ENCODE measurements at places on chromosomes 3 and 15. TPM values are rescaled to one million over a fixed set of nuclear protein-coding genes. Genes with fewer than 3 reads are reported as not detected.

Gene MKRN3
- 0.29 TPM for total RNA-seq

Gene OR5K3
- total RNA-seq: not detected

Gene CMTM8
- total RNA-seq: 4.7 TPM

Gene GPD1L
- total RNA-seq: 46.2 TPM

Gene CISH
- 5.6 TPM for total RNA-seq

Gene CSTA
- not detected for total RNA-seq

DNA sequence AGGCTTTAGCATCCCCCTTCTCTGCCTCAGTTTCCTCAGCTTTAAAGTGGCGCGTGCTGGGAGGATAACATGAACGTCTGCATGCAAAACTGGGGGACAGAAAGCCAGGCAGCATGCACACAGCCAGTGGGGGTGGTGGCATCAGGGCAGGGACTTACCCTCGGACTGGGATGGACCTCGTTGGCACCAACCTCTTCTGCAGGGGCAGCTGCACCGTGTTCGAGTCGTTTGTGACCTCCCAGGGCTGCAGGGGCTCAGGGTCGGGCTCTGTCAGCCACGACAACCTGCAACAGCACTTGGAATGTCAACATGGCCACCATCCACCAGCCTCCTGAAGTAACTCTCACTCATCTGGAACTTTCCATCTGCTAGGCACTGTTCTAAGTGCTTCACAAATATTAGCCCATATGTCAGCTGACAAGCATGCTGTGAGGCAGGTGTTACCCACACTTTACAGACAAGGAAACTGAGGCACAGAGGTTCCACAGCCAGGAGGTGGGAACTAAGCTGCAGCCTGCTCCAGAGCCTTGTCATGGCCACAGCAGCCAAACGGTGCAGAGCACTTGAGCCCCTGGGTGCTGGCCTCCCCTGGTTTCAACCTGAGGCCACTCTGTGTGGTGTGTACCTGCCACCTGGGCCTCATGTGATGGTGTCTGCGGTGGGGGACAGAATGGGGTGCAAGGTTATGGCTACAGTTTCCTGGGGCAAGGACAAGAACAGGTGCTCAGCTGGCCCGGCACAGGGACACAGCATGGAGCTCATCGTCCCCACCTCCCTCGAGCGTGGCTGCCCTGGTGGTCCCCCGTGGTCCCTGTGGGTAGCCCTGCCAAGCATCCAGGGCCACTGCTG, 6.7 kb downstream of the C3orf22 start:
- no peaks in the 10 kb centered on the region for H3K4me1 ChIP-seq
- H3K36me3 ChIP-seq: no peaks in the 10 kb centered on the region
- peak; percentile 4 for DNase-seq

GRCh38 chr3:154334973-154335420, 10.7 kb upstream of the DHX36 start:
- H3K4me3 ChIP-seq: no peak overlapping the region
- H3K36me3 ChIP-seq: no peaks in the 10 kb centered on the region
- no peak overlapping the region for H3K27ac ChIP-seq
- DNase-seq: no peak
- H3K4me1 ChIP-seq: no peaks in the 10 kb centered on the region
- no peaks in the 10 kb centered on the region for H3K27me3 ChIP-seq

GRCh38 chr15:82663186-82663600, 16.0 kb upstream of the CPEB1 start:
- H3K4me1 ChIP-seq: no peaks in the 10 kb centered on the region
- no peaks in the 10 kb centered on the region for H3K36me3 ChIP-seq
- no peaks in the 10 kb centered on the region for H3K27me3 ChIP-seq
- H3K4me3 ChIP-seq: no peak overlapping the region

DNA sequence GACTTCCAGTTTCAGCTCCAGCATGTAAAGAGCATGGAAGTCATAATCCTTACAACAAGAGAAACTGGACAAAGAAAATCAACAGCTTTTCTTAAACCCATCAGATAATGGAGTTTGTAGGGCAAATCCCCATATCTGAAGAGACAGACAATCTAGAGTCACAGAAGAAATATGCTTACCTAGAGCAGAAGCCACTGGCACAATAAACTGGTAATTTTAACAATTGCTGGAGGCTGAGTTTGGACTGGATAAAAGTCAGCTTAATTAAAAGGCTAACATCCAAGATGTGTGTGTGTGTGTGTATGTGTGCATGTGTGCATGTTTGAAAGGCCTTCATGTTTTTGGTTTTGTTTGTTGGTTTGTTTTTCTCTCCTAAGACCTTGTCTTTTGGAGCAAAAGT, 50.6 kb downstream of the TM4SF18 start:
- H3K36me3 ChIP-seq: no peaks in the 10 kb centered on the region
- DNase-seq: no peak
- H3K4me1 ChIP-seq: no peaks in the 10 kb centered on the region
- no peaks in the 10 kb centered on the region for H3K27me3 ChIP-seq

GRCh38 chr3:127858521-127858920, 36.2 kb upstream of the MGLL start:
- no peak for DNase-seq
- H3K4me1 ChIP-seq: no peaks in the 10 kb centered on the region

GRCh38 chr3:52014613-52015012, 18.9 kb upstream of the RPL29 start:
- no peaks in the 10 kb centered on the region for H3K4me1 ChIP-seq
- no peaks in the 10 kb centered on the region for H3K36me3 ChIP-seq
- no peak overlapping the region for H3K4me3 ChIP-seq
- no peak overlapping the region for H3K27ac ChIP-seq
- H3K27me3 ChIP-seq: no peaks in the 10 kb centered on the region

- no peak overlapping the region for H3K27ac ChIP-seq
- no peaks in the 10 kb centered on the region for H3K4me1 ChIP-seq
- H3K27me3 ChIP-seq: no peaks in the 10 kb centered on the region
- no peaks in the 10 kb centered on the region for H3K36me3 ChIP-seq
- DNase-seq: no peak
- no peak overlapping the region for H3K4me3 ChIP-seq
Observed at GRCh38 chr3:33377931-33378330, 62.3 kb downstream of the UBP1 start.

- DNase-seq: no peak
- no peaks in the 10 kb centered on the region for H3K27me3 ChIP-seq
- H3K4me3 ChIP-seq: no peak overlapping the region
- no peak overlapping the region for H3K27ac ChIP-seq
Observed at GRCh38 chr3:40938591-40938990, 260.7 kb upstream of the CTNNB1 start.

DNA sequence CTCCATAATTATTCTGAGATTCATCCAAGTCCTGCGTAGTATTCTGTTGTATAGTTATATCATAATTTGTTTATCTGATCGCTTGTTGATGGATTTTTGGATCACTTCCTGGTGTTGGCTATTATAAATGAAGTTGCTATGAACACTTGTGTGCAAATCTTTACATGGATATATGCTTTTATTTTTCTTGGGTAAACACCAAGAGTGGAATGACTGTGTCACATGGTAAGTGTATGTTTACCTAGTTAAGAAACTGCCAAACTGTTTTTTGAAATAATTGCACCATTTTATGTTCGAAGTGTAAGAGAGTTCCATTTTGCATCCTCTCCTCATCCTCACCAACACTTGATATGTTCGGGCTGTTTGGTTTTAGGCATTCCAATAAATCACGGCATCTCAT, 360.4 kb upstream of the FRG2C start:
- no peak for DNase-seq
- no peak overlapping the region for H3K4me3 ChIP-seq
- H3K4me1 ChIP-seq: no peaks in the 10 kb centered on the region
- no peak overlapping the region for H3K27ac ChIP-seq

GRCh38 chr3:23283625-23284024, 80.5 kb downstream of the UBE2E2 start:
- no peaks in the 10 kb centered on the region for H3K36me3 ChIP-seq
- no peaks in the 10 kb centered on the region for H3K4me1 ChIP-seq
- H3K4me3 ChIP-seq: no peak overlapping the region

- no peak overlapping the region for H3K4me3 ChIP-seq
- no peaks in the 10 kb centered on the region for H3K27me3 ChIP-seq
- no peak overlapping the region for H3K27ac ChIP-seq
- H3K36me3 ChIP-seq: no peaks in the 10 kb centered on the region
Observed at GRCh38 chr3:135226057-135226456, 431.0 kb downstream of the EPHB1 start.

DNA sequence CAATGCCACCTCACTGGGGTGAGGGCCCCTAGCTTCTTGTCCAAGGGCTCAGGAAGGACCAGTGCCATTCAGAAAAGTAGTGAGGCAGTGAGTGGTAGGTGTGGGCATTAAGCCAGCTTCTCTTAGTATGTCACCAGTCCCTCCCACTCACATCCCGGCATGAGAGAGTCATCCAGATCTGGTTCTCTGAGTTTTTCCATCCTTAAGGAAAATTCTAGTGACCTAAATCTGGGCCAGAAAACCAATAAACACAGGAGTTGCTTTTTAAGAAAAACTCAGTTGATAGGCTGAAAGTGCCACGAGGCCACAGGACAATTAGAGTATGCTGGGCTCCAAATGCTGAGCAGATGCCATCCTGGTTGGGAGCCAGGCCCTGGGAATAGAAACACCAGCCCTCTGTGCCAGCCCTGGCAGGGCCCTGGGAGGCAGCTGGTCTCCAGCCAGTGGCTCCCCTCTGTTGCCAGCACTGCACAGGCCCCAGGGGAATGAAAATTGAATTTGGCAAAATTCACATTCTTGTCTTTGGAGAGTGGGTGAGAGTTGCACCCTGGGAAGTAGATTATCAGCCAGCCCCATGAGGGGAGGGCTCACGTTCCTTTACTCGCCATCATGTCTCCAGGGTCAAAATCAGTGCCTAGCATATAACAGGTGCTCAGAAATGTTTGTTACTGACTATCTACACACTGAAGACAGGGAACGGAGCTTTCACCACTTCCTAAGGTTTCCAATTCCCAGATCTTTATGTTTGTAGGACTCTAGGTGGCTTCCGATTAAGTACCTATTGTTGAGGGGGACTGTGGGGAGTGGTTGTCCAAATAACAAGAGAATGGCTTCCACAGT, 52.8 kb downstream of the FAM43A start:
- no peaks in the 10 kb centered on the region for H3K4me1 ChIP-seq
- H3K36me3 ChIP-seq: no peaks in the 10 kb centered on the region
- no peak for DNase-seq

DNA sequence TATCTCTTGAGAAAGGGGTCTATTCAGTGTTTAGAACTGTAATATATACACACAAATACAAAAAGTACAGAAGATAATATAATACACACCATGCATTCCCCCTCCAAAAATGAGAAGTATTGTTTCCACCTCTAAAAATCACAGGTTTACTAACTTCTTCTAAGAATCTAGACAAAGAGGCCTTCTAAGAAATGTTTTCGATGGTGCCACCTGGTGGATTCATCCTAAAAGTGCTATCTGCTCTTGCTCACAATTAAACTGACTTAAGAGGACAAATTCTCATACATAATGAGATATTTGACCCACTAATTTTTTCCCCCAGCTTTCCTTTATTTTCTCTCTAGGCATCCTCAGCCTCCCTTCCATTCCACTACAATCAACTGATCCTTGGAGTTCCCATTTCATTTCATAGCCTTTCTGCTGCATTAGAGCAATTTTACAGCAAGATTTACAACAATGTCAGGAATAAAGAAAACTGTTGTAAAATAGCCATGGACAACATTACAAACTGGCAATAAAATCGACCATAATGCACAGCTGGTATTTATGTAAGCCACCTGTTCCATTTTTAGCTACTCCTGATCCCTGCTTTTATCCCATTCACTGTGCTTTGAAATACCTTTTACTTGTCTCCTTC, 124.6 kb downstream of the ARRDC4 start:
- DNase-seq: no peak
- H3K27ac ChIP-seq: no peak overlapping the region
- no peak overlapping the region for H3K4me3 ChIP-seq
- H3K36me3 ChIP-seq: no peaks in the 10 kb centered on the region

DNA sequence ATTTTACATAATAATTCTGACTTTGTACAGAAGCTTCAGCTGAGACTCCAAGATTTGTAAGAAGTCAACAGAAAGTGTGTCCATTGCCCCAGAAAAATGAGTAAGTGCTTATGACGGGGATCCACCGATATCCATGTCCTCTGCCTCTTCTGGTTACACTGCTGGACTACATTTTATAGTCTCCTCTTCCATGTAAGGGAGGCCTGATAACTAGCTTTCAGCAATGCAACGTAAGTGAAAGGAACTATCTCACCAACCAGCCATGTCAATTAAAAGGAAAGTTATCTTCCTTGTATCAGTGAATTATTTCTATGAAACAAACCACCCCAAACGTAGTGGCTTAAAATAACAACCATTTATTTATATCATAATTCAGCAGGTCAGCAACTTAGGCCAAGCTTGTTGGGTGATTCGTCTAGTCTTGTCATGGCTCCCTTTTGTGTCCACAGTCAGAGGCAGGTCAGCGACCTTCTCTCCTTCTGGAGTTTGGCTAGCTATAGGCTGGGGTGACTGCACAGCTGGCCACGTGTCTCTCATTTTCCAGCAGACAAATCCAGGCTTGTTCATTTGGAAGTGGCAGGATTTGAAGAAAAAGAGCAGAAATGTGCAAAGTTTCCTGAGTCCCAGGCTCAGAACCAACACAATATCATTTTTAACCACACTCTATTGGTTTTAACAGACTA, 44.9 kb downstream of the TRIM69 start:
- no peaks in the 10 kb centered on the region for H3K27me3 ChIP-seq
- no peak overlapping the region for H3K4me3 ChIP-seq
- H3K27ac ChIP-seq: no peak overlapping the region

DNA sequence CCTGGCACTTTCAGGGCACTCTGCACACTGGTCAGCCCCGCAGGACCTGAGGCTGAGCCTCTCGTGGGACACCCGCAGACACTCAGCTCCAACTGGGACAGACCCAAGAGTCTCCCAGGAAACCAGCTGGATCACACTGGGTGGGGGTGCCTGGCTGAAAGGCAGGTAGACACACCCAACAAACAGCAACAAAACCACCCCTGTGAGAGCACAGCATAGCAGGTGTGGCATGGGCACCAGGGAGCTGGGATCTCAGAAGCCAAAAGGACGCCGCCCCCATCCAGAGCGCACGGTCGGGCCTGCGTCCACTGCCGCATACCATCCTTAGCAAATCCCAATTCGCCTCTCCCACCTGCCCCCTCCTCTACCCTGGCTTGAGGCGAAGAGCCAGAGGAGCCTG, 154.2 kb upstream of the LINGO1 start:
- H3K4me3 ChIP-seq: no peak overlapping the region
- H3K4me1 ChIP-seq: no peaks in the 10 kb centered on the region
- no peak for DNase-seq
- H3K36me3 ChIP-seq: no peaks in the 10 kb centered on the region
- H3K27me3 ChIP-seq: no peaks in the 10 kb centered on the region

- no peak overlapping the region for H3K27ac ChIP-seq
- no peaks in the 10 kb centered on the region for H3K4me1 ChIP-seq
- no peak overlapping the region for H3K4me3 ChIP-seq
- no peaks in the 10 kb centered on the region for H3K27me3 ChIP-seq
- no peak for DNase-seq
- no peaks in the 10 kb centered on the region for H3K36me3 ChIP-seq
Observed at GRCh38 chr15:50390554-50391264, 33.5 kb upstream of the USP8 start.

DNA sequence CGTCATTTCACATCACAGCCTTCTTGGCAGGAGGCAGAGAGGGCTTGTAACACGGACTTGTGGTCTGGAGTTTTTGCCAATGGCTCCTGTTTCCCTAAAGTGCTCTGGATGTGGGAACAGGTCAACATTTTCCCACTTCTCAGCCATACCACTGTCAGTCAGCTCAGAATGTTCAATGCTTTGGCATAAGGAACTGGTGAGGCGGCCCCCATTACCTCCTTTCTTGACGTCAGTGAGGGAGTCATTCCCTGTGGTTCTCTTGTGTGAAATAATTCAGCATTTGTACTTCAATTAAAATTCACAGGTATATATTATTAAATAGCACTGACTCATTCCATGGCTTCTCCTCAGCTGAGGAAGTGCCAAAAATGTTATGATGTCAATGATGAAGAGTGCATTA, 167.1 kb downstream of the P3H2 start:
- H3K4me1 ChIP-seq: no peaks in the 10 kb centered on the region
- DNase-seq: no peak
- no peaks in the 10 kb centered on the region for H3K36me3 ChIP-seq
- H3K27me3 ChIP-seq: no peaks in the 10 kb centered on the region
